ENCODE measurements at places on chromosomes 12 and 14.

DNA sequence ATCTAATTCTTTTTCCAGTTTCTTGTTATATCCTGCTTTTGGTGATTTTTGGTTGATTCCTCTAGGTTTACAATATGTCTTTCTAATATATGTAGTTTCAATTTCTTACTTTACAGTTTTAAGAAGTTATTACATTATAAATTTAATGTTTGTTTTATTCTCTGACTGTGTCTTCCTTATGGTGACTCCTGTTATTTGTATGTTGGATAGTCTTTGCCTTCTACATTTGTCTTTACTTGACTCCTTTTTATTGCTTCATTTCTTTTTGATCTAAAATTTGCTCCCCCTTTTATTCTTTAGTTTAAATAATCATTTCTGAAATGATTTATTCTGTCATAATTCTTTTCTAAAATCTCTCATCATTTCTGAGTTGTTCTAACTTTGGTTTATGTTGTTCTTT is 125.8 kb downstream of the CCDC91 start:
- DNase-seq = no peak

DNA sequence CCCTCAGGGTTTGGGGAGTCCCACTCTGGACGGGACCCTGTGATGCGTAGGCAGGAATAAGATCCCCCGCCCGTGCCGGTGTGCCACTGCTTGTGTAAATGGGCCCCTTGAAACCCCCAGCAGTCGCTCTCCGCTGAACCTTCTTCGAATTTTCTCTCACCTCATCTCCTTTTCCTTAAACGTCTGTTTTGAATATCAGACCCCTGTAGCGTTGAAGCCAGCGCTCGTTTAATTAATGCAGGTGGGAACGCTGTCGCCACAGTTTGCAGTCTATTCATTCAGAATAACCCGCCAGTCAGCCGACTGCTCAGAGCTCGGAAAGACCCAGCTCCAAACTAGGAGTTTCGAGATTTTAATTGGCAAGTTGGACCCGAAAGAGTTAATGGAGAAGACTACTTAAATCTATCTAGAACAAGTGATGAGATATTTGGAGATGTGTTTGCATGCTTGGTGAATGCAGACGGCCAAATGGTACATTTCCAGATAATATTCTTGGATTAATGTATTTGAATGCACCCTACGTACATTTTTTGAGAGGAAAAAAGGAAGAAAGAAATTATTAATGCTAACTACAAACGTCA is 739 bp upstream of the PPP2R5E start:
- DNase-seq = peak; percentile 74

GRCh38 chr12:7131502-7131866 is 1.3 kb downstream of the CLSTN3 start:
- no peak for DNase-seq

DNA sequence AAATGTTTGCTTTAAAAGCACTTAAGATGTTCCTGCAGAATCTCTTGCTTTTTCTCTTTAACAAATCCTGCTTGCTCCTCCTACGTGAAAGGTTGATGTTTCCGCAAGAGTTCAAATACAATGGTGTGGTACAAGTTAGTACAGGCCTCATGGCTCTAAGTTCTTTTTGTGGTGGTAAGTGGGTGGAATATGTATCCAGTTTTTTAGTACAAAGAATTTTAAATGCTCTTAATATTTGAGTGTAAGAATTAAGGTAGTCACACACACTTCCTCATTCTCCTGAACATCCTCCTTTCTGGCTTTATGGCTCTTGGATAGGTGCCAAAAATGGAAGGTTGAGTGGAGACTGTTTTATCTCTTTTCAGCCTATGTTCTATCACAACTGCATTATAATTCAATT is 1.8 kb downstream of the OTOGL start:
- DNase-seq = peak; percentile 63

DNA sequence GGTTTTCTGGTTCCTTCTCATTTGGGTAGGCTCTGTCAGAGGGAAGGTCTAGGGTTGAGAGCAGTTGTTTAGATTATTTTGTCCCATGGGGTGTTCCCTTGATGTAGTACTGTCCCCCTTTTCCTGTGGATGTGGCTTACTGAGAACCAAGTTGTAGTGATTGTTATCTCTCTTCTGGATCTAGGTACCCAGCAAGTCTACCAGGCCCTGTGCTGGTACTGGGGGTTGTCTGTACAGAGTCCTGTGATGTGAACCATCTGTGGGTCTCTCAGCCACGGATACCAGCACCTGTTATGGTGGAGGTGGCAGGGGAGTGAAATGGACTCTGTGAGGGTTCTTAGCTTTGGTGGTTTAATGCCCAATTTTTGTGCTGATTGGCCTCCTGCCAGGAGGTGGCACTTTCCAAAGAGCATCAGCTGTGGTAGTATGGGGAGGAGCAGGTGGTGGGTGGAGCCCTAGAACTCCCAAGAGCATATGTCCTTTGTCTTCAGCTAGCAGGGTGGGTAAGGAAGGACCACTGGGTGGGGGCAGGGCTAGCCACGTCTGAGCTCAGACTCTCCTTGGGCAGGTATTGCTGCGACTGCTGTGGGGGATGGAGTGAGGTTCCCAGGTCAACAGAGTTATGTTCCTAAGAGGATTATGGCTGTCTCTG is 179.3 kb upstream of the BTG1 start:
- DNase-seq = no peak

DNA sequence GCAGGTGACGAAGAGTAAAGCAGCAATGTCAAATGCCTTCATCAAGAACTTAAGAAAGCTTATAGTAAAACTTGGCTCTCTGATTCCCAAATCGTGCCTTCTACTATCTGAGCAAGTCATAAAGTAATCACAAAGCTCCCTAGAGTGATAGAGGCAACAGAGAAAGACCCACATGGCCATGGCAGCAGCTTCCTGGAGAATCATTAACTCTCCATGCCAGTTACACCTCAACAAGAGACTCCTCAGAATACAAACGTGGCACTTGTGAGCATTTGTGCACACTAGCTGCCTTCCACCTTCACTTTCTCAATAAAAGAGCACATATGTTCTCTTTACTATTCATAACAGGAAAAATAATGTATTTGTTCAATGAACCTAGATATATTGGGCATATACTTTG is 48.0 kb downstream of the PLCZ1 start:
- DNase-seq = no peak

Measured in NCI-H1417 (cell line).